Cortex of kidney (tissue), 1 donor: ENCODE measurements at places on chromosomes 11 and 22.

DNA sequence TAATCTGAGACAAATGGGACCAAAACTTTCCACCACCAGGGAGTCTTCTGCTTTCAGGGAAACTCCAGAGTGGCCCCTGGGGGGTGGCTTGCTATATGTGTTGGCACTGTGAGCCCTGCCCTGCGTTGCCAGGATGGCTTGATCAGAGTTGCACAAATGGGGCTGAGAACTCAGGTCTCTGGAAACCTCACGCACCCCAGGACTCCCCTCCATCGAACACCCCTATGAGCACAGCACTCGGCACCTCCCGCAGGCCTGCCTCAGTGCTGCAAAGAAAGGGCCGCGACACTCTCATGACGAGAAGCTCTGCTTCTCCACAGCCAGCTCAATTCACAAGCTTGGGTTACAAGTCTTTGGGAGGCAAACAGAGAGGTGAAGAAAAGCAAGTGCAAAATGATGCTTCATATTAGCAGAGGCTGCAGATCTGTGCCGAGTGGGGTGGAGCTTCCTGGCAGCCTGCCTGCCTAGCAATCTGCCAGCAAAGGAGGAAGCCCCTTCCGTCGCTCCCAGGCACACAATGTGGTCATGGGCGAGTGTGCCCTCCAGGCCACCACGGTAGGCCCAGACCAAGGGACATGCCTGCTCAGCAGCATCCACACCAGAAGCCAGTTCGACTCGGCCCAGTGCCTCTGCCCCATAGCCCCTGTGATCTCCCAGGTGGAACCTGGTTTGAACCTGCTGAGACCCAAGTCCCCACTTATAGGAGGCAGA, 55.7 kb downstream of the MYH9 start:
- no peak for DNase-seq

GRCh38 chr22:36455571-36456463, 25.6 kb downstream of the TXN2 start:
- no peak for DNase-seq

- DNase-seq, result no peak
These were observed 9.6 kb downstream of the PLEKHA7 start for GRCh38 chr11:17004486-17005148.

GRCh38 chr11:112156956-112157766, 6.7 kb downstream of the IL18 start:
- no peak for DNase-seq

DNA sequence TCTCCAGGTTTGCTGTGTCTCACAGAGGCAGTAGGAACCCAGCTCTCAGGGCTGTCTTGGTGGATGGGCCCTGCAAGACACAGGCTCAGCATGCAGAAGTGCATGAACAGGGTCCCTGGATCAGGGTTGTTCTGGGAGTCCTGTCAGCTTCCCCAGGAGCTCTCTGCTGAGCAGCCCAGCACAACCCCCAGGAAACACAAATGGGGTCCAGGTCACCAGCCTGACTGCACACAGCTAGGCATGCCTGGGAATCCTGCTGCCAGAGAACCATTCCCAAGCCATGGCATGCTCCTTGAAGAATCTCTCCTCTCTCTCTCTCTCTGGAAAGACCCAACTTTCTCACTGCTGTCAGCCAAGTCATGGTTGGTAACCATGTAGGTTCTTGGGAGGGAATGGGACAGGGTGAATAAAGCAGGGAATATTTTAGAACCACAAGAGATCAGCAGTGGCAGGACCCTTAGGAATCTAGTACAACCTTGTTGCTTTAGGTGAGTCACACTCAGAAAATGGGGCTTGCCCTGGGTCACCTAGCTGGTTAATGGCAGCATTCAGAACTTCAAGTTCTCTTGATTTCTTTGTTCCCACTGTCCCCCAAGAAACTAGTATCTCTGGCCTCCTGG, 21.4 kb downstream of the TUB start:
- no peak for DNase-seq

- DNase-seq, result no peak
These were observed at the start of gene TENM4 for GRCh38 chr11:79440571-79441460. TENM4 (minus strand) TSS chr11:79441030; CDS start chr11:79069944, 371,086 bp downstream.

DNA sequence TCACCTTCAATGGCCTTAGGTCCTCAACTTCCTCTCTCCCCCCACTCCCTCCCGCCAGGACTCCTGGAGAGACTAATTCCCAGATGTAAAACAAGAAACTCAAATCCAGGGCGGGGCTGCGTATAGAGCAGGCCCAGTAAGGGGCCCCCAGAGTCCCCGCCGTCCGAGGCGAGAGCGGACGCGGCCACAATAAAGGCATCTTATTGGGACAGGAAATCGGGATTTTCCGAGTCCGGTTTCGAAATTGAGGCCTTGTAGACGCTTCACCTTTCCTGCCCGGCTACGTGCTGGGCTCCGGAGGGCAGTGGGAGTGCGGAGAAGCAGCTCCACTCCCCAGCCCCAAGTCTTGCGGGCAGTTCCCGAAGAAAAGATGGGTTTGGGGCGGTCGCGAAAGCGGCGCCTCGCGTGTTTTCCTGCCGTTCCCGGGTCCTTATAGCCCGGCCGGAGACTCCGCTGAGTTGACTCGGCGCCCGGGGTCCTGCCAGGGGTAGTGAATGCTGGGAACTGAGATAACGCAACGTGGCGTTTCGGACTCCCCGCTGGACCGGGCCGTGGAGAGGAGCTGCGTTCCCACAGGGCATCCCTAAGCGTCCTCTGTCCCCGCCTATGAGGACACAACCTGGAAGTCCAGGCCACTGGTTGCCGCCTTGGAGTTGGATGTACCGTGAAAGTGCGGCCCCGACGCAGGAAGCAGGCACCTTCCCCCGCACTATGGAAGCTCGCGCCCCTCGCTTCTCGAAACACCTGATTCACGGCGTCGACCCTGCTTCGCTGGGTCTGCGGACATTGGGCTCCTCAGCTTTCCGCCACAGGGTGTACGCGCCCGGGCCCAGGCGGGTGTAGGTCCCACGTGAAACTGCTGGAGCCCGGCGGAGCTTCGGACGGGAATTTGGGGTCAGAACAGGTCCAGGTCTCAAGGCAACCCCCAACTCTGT, 4.8 kb upstream of the CHRM1 start:
- no peak for DNase-seq
